ENCODE measurements at places on chromosomes 3 and 15.

DNA sequence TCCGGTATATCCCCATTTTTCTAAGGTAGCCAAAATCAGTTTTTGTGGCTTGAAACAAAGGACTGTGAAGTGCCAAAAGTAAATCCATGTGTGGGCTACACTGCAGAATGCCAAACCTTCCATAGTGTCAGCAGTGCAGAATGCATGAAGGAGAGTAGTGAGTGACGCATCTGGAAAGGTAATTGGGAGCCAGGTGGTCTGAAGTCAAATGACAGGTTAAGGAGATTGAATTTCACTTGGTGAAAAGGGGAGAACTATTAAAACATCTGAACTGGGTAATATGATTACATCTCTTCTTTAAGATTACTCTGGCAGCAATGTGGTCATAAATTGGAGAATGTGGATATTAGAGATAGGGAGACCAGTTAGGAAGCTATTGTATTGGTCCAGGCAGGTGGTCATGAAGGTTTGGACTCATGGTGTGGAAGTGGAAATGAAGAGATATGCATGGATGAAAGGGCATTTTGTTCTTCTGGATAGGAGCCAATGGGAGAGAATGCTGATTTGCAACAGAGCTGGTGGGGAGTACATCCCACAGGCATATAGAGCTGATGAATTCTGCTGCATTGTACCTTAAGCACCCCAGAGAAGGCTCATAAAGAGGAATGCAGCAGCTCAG lies 118.2 kb downstream of the ECT2 start:
- DNase-seq: no peak

DNA sequence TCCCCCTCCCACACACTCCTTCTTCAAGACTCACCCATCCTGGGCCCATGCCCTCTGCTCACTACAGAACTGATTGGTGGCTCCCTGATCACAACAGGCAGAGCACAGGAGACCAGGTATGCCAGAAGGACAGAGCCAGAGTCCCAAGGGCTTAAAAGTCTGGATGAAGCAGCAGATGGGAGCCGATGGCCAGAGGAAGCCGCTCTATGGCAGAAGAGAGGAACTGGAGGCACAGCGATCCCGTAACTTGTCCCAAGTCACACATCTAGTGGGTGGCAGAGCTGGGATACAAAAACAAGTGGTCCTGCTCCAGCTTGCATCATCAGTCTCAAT lies 20.7 kb downstream of the ITGA11 start:
- DNase-seq: no peak

- DNase-seq: no peak
These were observed 9.8 kb upstream of the ITGB5 start for GRCh38 chr3:124896824-124897526.

DNA sequence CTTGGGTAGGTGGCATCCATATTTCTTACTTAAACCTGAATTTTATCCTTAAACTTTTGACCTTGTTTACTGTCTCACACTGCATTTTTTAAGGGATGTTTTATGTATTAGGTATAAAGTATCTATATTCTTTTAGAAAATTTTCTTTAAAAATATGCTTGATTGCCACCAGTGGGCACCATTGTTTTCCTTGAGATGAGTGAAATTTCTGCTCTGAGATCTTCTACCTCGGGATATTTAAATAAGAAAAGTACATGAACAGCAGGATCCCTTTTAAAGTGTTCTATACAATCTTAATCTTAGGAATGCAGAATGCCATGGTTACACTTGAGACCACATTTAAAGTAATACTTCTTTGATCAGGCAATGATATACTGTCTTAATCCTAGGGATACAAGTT lies 108.7 kb downstream of the SLMAP start:
- no peak for DNase-seq

DNA sequence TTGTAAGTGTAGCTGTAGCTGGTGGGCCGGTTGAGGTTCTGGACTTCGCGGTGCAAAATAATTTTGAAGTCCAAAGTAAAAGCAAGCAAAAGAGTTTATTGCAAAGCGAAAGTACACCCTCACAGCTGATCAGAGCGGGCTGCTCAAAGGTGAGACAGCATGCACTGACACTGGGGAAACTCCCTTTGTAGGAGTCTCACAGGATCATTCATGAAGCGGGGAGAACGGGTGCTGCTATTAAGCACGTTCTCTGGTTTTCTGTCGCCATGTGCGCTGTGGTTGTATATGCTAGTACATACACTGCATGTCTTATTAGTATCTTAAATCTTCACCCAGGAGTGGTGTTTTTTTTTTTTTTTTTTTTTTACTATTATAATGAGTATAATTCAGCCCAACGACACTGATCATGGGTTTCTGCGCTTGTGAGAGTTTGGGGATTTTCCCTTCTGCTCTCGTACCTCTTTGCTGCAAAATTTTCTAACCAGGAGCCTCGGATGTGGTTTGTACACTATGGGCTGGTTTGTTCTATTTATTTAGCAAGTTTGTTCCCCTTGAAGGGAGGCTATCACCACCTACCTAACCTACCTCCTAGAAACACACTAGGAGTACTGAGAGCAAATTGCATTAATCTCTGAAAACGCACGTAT lies 1.4 kb upstream of the AP4E1 start:
- no peak for DNase-seq

DNA sequence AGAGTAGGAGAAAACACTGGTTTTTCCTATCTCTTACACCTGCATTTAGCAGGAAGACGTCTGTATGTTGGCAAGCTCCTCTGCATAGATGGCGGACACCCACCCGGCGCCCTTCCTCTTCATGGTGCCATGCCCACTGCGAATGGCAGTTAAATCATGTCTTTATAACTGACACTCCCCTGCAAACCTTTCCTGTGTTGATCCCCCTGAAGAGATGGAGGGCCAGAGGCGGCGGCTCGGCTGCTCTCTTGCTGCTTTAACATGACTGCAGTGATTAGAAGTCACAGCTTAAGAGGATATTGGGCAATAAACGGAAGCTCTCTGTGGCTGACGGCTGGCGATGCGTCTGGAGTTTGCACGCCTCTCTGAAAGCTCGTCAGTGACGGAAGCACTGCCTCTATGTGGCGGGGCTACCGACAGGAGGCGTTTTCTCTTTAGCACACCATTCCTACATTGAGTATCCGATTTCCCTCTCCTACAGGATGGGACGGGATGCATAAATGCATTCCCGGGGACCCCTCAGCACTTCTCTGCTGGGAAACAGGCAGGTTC lies 25.5 kb upstream of the SNRPA1 start:
- no peak for DNase-seq

DNA sequence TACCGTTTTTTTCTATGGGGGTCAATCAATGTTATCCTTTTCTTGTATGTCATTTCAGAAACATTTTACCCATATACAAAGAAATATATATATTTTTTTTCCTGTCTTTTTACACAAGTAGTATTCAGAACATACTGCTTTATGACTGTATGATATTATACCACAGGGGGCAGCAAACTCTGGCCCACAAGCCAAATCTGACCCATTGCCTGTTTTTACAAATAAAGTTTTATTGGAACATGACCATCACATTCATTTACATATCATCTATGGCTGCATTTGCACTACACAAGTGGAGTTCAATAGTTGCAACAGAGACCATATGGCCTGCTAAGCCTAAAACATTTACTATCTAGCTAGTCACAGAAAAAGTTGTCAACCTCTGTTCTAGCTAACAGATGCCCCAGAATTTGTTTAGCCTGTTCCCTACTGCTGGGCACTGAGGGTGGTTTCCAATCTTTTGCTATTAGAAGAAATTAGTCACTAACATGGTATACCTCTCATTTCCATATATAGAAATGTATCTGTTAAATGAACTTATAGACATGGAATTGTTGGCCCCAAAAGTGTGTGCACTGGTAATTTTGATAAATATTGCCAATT lies 57.7 kb downstream of the BFSP2 start:
- DNase-seq: no peak

GRCh38 chr15:74784426-74785193 lies 2.7 kb downstream of the CSK start:
- no peak for DNase-seq

DNA sequence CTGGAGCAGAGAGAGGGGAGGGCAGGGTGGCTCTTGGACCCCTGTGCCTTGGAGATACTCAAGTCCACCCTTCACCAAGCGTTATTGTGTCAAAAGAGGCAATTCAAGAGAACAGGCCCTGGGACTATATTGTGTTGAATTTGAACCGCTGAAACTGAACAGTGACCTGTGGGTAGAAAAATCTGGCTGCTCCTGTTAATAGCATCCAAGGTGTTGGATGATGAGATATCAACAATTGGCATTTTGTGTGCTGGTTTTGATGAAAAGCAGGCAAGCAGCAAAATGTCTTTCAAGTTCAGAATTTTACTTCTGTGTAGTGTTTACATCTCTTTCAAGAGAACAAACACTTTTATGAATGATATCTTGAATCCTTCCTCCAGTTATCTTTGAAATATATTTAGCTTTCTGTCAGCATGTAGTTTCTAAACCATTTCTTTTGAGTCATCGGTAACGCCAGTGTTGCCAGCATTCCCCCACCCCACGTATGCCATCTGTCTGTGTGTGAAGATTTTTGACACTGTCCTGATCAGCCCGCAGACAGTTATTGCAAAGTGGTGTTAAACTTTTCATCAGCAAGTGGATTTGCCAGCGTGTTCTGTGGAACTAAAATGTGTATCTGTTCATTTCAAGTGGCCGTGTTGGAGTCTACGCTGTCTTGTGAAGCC lies 34.8 kb downstream of the PDHB start:
- no peak for DNase-seq

DNA sequence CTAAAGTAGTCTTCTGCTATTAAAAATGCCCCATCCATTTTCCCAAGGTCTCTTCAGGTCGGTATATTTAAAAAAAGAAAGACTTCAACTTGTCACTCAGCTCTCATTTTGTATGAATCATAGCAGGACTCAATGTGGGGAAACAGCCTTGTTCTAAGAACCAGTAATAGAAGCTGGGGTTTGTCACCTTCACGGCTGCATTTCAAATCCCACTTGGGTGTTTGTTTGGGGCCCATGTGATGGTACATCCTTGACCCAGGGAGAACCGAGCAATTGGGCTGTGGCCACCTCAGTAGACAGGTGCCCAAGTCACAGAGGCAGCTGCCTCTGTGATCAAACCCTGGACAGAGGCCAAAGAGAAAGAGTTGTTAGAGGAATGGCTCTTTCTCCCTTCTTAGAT lies 70.3 kb upstream of the ARL8B start:
- no peak for DNase-seq

- no peak for DNase-seq
These were observed 47.2 kb downstream of the TLNRD1 start for GRCh38 chr15:81047928-81048327.
